ENCODE measurements at places on chromosomes 1 and 21.

DNA sequence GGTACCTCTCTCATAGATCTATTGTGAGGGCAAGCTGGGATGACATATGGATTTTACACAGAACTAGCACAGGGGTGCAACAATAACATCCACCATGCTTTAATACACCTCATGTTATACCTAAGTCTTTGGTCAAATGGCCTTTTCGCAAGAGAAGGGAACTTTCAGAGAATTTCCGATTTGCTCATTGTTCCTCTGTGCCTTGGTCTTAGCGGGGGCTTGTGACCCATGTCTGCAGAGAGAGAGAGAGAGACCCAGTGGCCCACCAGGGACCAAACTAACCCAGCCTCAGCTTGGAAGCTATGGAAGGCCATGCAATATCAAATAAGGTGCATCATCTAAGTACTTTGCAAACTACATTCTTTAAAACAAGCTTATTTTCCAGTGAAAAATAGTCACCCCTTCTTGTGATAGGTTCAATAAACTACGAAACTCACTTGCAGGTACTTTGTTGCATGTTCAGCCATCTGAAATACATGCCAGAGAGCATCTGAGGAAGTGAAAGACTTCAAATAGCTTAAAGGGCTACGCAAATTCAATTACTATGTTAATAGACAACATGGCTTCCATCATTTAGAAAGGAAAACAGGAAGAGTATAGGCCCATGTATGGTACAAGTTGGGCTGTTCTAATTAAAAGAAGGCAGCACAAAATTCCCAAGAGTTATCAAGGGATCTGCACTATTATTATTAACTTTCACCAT is 100.7 kb downstream of the KCNN3 start:
- no peak for DNase-seq

DNA sequence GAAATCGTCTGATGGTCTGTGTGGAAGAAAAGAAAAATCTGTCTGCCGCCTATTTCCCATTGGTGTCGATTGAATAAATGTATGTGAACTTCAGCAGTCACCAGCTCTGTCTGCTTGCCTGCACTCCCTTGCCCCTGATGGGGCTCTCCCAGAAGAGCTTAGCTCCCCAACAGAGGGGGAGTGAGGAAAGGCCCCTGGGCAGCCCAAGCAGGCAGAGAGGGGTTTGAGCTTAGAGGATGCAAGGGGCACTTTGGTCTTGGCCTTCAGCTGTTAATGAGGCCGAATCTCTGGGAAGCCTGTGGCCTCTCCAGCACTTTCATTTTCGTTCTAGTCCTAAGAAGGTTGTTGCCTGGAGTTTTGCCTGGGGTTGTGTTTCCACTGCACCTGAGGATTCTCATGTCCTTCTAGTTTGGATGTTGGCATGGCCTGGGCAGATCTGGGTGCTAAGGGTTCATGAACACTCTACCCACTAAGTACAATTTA is 2.8 kb downstream of the FOXD2 start:
- no peak for DNase-seq

DNA sequence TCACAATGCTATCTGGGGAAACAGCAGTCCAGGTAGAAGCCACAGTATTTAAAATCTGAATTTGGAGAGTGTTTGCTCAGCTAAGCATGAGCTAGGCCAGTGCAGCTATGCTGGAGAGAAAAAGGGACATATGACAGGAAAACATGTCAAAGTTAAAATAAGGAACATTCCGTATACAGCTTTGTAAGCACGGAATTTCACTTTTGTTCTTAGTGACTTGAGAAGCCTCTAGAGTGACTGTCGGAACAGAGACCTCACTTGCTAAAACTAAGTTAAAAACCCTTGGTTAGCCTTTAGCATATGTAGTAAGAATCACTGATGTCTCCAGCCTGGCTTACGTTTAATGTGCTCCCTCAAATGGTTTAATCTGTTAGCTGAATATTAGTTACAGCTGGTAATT is 661.7 kb downstream of the KCNT2 start:
- no peak for DNase-seq

DNA sequence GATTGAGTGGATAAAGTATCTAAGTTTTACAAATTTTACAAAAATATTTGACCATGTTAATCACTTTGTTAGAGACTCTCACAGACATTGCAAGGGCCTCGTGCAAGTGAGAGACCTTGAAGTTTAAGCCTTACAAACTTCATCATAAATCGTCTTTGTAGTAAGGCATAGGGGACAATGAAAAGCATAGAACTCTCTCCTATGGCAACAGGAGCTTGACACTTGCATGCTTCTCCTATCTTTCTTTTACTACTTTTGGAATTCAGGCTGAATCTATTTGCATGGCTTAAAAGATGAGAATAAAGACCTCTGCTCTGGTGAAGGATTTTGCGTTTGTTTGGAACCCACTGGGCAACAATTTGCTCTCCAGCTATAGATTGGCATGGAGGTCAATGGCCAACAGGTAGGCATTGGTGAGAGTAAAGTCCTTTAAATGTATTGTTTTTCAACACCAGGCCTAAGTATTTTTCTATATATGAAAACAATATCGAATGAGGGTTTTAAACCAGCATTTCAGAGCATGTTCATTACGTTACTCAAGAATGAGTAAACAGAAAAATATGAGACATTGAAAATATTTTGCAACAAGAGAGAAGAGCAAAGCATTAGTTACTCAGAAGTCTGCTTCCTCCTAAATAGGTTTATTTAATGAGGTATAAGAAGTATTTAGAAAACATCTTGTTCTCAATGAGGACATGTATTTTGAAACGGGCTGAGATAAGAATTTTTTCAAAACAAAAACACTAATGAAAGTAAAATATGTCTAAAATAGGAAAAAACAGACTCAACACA is 192.2 kb downstream of the TGFB2 start:
- DNase-seq: no peak

DNA sequence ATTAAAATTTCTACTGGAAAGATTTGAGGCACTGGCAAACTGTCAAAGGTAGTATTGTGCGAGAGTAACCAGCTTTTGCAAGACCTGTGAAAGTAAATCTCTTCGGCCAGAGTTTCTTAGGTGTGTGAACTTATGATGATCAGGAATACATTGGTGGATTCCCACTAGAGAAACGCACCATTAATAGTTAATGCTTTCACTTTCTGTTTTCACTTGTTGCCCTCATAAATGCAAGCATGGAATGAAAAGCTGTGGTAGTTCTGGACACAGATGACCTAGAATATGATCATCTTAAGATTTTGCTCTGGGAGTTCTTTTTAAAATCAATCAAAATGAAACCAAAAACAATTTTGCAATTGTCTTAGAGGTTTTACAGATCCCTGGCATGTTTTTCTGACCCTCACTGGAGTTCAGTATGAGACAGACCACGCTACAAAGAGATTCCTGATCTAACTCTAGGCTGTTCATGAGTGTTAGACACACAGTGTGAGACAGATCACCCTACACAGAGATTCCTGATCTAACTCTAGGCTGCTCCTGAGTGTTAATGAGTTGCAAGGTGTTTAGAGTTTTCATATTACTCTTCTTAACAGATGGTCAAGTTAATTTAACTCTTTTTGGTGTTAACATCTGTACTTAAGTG is 98.8 kb downstream of the SDCCAG8 start:
- no peak for DNase-seq

DNA sequence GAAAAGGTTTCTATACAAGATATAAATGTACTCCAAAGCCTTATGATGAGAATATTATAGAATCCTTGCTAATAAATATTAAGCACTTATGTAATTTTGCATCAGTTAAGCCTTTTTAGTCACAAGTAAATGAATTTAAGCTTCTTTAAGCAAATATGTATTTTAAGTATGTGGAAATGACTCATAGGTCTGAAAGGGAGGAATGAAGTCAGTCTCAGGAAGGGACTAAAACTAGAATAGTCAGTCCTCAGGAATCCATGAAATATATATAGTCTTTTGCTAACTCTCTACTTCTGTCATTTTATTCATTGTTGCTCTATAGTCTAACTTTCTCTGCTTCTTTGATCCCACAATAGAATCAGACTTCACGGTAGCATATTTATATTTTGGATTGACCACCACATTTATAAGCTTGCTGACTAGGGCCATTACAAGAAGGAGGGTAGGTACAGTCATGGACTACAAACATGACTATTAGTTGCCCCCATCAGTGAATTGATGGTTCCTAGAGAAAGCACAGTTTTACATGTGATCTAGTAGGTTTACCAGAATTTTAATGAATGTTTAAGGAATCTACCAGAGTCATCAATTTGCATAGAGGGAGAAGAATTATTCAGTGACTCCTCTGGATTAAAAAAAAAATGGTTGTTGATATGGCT is 20.2 kb upstream of the RABGGTB start:
- no peak for DNase-seq

DNA sequence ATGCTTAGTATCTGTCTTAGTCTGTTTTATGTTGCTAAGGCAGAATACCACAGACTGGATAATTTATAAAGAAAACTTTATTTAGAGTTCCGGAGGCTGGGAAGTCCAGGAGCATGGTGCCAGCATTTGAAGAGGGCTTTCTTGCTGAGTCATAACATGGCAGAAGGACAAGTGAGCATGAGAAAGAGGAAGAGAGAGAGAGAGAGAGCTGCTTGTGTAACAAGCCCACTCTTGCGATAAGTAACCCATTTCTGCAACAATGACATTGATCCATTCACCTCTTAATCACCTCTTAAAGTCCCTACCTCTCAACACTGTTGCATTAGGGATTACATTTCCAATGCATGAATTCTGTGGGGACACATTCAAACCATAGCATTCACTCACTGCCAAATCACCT is 11.7 kb upstream of the MYOCOS start:
- DNase-seq: no peak

DNA sequence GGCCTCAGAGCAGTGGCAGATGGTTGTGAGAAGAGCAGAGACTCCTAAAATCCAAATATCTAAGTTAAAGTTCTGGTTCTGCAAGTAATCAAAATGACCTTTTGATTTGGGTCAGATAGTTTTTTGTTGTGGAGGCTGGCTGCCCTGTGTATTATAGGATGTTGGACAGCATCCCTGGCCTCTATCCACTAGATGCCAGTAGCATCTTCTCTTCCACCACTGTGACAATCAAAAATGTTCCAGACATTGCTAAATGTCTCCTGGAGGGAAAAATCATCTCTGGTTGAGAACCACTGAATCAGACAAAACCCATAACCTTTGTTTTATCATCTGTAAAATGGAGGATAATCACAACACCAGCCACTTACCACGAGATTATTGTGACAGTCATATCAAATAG is 5.9 kb upstream of the DPT start:
- DNase-seq: no peak

DNA sequence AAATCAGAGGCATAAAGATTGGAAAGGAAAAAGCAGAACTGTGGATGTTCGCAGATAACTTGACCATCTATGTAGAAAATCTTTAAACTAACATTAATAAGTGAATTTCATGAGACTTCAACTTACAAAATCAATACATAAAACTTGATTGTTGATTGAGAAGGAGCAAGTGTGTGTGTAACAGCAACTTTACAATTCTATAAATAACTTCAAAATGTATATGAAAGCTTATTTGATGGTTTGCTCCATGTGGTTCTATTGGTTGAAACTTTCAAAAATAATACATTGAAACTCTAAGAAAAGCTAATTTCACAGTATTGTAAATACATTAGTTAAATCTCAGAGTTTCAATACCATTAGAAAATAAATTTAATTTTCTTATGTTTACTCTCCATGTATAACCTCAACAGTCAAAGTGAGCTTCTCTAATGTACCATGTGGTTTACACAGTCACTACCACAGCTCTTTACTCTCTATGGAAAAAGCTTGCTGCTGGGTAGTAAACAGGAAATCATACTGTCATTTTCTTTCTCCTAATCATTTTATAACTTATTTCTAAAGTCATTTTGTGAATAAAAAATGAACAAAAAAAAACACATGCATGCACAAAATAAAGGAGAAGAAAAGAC is 12.0 kb downstream of the AKT3 start:
- no peak for DNase-seq

- DNase-seq: no peak
Observed at GRCh38 chr1:222892137-222892769, 77.4 kb downstream of the DISP1 start.

DNA sequence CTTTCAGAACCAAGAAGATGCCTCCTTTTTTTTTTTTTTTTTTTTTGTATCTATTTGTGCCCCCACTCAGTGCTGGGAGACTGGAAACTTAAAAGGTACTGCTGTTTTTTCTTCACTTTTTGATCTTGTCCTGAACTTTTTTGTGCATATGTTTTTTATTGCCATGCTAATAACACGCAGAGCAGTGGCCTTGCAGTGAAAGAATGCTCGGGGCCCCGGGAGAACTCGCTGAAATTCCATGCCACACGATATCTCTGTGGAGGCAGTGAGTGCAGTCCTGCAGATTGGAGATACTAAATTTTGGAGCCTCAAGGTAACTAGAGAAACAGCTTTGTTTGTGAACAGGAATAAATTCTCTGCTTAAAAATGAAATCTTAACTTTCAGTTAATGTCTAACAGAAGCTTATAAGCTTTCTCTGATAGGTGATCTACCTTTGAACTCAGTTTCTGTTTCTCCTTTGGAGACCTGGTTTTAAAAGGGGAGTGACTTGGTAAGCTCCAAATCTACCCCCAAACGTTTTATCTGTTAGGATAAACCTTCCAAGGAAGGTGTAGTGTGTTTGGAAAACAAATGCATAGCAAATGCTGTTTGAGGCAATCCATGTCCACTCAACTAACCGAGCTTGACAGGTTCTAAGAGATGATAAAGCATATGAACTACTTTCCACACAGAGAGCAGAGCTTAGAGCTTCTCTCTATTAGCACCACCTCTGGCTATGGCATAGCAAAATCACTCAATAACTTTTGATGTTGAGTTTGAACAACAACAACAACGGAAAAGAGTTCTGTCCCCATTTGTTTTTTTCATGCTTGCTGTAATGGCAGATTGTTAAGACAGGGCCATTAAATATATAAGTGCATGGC is 113.7 kb upstream of the PLXNA2 start:
- no peak for DNase-seq

DNA sequence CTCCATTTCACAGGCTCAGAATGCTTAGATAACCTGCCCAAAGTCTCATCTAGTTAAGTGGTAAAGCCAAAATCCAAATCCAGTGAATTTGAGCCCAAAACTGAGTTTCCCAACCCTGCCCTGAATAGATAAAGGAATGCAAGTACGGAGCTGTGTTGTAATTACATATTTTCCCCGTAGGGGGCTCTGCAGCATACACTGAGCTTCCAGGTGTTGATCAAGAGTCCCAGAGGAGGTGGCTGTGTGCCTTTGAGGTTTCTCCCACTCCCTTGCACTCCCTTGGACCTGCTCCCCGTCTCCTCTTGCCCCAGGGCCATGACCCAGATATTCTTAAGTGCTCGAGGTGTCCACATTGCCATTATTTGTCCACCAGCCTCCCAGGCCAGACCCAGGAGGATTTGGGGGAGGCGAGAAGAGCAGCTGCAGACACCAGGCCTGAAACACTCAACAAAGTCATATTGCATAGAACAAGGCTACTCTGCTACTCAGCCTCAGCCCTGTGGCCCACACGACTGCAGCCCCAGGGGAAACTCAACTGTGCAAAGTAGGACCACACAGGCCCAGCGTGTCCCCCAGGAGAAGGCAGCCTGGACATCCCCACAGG is 18.4 kb upstream of the LY9 start:
- DNase-seq: no peak

DNA sequence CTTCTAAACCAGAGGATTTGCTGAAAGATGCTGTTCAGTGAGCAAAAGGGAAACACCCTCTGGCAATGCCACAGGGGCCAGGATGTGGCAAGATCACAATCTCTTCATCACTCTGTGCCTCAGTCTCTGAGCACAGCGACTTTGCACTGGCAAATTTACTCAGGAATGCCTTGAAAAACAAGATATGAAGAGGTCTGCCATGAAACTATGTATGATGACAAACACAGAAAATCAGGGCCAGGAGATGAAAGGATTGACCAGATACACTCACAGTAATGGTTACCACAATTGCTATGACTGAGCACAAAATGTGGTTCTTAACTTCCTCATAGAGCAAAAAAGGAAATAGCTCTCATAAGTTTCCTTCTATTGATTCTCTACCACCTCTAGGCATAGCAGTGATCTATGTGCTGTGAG is 5.8 kb downstream of the TTC13 start:
- no peak for DNase-seq
